ENCODE measurements at places on chromosomes 3 and 15. TPM values are rescaled to one million over a fixed set of nuclear protein-coding genes. Genes with fewer than 3 reads are reported as not detected.

GRCh38 chr15:43441316-43441715, 51.6 kb downstream of the TP53BP1 start:
- no peak for DNase-seq

DNA sequence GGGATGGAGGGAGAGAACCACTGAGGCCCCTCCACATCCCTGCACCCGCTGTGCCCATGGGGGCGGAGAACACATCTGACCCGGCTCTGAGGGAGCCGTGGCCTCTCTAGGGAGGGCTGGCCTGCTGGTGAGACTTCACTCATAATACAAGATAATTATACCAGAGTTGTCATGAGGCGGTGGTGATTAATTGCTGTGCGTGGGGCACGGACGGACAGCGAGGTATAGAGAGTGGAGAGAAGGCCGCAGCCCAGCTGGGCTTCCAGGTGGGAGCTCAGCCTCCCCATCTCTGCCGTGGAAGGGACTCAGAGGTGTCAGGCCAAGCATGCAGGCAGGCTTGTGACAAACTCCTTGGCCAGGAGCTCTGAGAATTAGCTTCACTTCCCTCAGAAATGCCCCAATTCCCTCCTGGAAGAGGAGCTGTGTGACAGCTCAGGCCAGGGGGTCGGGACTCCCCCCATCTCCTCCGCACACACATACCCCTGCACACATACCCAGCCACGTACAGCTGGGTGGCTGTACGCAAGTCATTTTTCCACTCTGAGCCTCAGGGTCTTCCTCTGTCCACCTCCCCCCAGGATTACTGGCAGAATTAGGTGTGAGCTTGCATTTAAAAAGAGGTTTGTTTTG, 6.0 kb upstream of the GATA2 start:
- no peak for DNase-seq

DNA sequence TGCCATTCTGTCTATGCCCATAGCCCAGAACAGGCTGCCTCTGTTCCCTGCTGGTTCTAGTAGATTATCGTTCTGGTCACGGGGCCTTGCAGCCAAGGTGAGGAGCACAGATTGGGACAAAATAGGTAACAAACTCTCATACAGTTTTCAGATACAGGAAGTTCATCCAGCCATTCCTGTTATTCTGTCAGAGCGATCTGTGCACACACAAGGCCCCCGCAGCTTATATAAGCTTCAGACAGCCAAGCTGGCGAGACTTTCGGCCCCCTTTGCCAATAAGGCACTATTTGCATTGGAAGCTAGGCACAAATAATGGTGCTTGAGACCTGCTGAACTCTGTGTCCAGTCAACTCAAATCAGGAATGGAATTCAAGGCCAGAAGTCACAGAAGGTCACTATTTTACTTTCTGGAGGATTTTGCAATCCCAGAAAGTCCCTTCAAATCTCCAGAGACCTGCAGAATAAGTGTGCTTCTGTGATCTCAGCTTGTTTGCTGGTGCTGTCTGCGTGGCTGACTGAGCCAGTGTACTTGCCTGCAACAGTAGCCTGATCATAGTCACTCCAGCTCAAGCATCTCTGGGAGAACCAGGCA, 69.4 kb downstream of the BFSP2 start:
- no peak for DNase-seq

GRCh38 chr15:51181905-51182304, 87.2 kb upstream of the TNFAIP8L3 start:
- DNase-seq, result no peak

GRCh38 chr3:195746346-195746745, 25.6 kb downstream of the MUC20 start:
- DNase-seq, result no peak

GRCh38 chr3:5616873-5617272, 429.4 kb downstream of the EDEM1 start:
- no peak for DNase-seq

DNA sequence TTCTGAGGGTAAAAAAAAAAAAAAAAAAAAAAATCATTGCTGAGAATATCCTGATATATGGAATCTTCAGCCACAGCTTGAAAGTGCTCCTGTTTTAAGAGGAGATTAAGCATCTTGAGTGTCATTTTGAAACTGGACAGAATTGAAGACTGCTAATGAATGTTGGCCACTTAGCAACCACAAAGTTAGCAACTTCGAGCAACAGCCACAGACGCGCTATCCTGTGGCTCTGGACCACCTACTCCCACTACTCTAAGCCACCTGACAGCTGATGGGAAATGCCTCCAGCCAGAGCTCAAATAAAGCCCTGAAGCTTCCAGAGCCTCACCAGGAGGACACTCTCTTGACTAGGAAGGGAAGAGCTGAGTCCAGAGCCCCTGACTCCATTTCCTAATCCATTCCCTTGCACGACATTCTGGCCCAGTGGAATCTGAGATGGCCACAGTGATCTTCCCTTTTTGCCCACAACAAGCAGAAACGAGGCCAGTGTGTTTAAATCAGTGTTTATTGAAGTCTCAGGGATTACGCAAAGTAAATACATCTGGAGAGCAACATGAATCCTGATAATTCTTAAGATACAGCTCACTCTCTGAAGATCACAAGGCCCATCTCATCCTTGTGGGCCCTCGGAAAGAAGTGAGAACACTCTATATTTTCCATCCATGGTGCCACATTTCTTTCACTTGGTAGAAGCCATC, 58.6 kb downstream of the TMEM212 start:
- DNase-seq, result no peak

DNA sequence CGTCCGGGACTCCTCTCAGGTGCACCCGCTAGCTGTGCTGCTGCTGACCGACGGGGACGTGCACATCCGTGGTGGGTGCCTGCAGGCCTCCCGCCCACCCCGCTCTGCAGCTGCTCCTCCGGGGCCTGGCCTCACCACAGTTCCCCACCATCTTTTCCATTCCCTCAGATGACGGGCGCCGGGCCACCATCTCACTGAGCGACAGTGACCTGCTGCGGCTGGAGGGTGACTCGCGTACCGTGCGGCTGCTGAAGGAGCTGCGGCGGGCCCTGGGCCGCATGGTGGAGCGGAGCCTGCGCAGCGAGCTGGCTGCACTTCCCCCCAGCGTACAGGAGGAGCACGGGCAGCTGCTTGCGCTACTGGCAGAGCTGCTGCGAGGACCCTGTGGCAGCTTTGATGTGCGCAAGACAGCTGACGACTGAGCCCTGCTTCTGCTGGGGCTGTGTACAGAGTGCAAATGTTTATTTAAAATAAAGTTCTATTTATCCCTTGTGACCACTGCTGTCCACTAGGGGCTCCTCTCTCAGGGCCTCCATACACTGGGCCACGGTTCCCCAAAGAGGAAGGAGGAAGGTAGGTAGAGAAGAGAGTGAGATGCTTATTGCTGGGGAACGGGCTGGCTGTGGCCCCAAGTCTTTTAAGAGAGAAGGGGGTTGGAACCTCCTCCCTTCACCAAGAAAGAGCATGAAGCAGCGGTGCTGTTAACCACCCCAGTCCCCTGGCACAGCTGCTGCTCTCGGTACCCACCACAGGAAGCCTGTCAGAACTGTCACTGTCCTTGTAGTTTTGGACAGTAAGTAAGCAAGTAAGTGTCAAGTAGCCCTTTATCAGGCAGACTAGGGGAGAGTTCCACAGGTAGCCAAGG, 47.0 kb downstream of the DHX30 start:
- no peak for DNase-seq

DNA sequence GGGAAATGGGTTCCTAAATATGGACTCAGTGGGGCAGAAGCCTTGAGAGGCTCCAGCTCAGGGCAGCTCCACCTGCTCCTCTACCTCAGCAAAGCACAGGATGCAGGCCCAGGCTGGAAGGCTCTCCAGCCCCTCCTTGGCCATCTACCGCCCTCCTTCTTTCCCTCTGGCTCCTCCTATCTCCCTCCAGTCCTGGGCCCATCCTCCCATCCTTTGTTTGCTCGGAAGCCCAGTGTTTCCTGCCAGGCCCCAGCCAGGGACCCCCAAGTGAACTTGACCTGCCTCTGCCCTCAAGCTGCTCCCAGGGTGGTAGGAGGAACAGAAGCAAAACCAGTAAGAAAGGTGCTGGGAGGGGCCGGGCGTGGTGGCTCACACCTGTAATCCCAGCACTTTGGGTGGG, 20.1 kb downstream of the MAPKAPK3 start:
- no peak for DNase-seq

DNA sequence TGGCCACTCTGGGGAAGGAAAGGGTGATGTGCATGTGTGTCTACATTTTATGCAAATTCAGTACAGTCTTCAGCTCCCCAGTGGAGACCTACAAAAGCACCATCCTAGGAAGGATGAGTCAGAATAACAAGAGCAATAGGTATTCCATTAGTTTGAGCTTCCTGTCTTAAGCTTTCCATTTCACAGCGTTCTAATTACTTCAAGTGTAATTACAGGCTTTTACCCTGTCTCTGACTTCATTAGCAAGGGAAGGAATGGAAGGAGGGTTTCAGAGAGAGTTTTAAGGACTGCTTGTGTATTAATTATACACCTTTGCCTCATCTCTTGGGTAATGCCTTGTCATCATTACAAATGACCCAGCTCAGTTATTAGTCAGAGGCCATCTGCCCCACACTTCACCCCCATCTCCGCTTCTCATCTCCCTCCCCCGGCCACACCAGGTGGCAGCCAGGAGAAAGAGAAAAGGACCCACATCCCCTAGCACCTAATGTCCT, 202.8 kb upstream of the MRPL3 start:
- no peak for DNase-seq

GRCh38 chr3:125048282-125048681, 7.5 kb downstream of the HEG1 start:
- DNase-seq, result no peak

DNA sequence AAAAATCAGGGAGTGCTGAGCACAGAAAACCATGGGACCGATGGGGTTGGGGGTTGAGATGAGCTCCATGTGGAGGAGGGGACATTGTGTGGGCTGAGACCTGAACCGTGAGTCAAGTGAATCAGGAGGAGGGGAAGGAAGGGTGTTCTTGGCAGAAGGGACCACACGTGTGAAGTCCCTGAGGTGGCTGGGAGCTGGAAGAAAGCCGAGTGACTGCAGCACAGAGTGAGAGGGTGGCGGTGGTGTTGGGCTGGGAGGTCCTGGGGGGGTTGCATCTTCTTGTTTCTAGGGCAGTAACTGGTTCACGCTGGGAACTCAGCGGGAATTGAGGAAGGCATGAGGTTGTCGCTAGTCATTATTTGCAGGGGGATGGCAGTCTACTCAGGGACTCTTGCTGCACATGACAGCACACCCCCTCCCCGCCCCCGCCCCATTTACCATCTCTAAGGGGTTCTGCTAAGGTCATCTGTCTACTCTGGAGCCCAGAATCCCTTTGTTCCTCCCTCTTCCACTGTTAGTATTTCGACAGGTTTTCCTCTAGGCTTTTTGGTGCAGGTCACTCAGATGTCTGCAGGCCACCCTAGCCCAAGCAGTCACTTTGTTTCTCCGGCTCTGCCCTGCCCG, 254.3 kb downstream of the TLE3 start:
- no peak for DNase-seq

DNA sequence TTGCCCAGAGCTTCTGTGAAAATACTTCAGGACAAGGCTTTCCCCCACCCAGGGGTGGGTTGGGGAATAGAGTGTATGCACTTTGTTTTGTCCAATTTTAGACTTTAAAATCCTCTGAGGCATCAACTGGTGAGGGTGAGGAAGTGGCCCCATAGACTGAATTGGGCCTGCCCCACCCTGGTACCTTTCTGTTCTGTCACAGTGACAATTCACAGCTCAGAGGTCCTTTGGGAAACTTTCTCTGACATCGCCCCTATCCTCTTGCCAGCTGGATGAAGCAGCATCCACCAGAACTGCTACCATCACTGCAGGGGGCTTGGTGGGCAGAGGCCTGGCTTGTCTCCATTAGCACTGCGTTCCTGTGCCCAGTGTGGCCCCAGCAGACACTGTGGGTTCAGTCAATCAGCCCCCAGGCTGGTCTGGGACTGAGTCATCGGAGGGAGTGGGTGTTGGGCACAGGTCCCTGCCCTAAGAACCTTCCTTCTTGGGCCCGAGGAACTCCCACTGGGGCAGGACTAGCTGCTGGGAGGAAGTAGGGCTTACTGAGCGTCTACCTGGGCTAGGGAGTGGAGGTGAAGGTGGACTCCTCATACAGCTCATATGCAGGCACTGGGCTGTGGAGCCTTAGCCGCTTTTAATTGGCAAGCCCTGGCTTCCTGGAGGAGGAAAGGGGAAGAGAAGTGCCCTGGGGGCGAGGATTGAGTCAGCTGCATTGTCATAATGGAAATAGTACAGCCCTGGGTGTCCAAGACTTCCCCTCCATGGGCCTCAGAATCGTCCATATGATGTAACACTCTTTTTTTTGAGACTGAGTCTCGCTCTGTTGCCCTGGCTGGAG, 1.5 kb upstream of the PPM1M start:
- no peak for DNase-seq

- DNase-seq, result no peak
Measured at GRCh38 chr3:161852744-161853143, 356.1 kb downstream of the OTOL1 start.

- DNase-seq, result no peak
Measured at GRCh38 chr15:55224892-55225291, 28.2 kb upstream of the RSL24D1 start.

- DNase-seq, result peak; percentile 61
Measured at GRCh38 chr3:126530171-126531050, 6.5 kb downstream of the CHST13 start.

GRCh38 chr3:65577843-65578430, 460.8 kb downstream of the MAGI1 start:
- DNase-seq, result no peak

DNA sequence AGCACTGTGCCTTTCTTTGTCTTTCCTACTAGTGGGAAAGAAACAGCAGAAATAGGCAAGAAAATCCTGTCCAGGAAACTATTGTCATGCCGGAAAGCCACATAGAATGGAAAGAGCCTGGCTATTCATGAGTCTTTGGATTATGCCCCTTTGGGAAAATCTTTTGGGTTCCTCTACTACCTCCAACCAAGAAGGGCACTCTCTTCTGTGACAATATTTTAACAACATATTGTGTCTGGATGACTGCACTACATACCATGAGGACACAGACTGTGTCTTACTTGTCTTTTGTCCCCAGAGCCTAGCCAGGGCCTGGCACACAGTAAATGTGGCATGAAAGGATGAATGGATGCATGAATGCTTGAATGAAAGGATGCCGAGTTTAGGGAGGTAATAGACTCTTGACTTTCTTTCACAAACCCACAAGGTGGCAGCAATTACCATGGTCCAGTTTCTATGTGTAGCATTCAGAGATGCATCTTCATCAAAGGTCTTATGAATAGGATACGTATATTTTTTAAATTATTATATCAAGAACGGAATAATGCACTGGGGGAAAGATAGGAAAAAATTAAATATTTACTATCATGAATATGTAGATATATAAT, 30.3 kb downstream of the ARL14 start:
- DNase-seq, result peak; percentile 71

Gene PPM1L
- total RNA-seq, result 4.7 TPM

Gene SYNPR
- 0.09 TPM for total RNA-seq

Gene CD200R1
- total RNA-seq, result 7.8 TPM

Gene GAP43
- total RNA-seq, result 0.42 TPM

Gene SPSB4
- total RNA-seq, result 0.47 TPM

Gene TNNC1
- total RNA-seq, result 5.5 TPM

Gene CYP1A2
- not detected for total RNA-seq
